Non-pigmented ciliary epithelial cell (primary cell): ENCODE measurements at places on chromosomes 7 and 10.

DNA sequence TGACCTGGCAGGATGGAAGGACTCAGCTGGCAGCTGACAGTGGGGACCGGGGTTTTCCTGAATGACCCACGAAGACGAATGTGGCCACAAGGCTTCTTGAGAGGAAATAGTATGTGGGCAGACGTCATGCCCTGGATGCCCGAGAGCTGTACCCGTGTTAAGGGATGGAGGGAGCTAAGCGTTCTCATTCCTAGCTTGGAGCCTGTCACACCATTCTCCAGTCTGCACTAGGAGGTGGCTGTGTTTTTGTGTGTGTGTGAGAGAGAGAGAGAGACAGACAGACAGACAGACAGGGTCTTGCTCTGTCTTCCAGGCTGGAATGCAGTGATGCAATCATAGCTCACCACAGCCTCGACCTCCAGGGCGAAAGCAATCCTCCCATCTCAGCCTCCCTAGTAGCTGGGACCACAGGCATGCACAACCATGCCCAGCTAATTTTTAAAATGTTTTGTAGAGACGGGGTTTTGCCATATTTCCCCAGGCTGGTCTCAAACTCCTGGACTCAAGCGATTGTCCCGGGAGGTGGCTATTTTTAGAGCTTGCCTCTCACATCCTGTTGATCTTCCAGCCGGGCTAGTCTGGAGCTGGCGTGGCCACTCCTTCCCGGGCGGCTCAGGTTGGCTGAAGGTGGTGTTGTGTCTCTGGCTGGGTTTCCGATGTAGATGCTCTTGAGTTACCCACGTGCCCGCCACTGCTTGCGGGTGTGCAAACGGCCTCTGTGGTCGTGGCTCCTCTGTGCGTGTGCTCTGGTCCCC is 2.1 kb downstream of the AMZ1 start:
- peak; percentile 15 for DNase-seq

GRCh38 chr10:35027567-35027966 is 62.6 kb downstream of the CUL2 start:
- DNase-seq: no peak

DNA sequence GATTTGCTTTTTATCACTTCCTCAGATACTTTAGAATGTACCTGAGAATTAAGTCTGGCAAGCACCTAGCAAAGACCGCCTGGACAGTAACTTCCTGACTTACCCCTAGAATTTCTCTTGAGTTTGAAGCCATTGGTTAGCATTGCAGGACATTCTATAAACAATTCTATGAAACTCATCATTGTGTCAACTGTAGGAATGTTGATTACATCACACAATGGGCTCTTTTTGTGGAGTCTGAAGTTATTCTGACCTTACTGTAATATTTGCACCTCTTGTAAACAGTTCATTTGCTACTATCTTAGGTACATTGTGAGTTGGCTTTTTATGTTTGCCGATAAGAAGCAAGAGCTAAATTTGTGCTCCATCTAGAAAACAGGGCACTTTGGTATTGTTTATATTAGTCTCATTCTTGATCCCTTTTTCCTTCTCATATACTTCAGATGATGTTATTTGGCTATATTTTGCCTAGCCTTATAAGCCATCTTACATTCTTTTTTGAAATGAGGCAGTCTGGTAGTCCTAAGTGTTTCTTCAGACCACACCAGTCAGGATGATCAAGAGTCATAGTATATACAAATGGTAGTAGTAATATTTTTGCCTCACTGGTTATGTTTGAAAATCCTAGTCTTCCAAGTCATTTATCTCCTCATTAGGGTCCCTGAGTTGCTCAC is 52.4 kb downstream of the CASD1 start:
- DNase-seq: peak; percentile 19

GRCh38 chr10:31926160-31926559 is 2.5 kb downstream of the ARHGAP12 start:
- no peak for DNase-seq

- no peak for DNase-seq
These were observed 1163.2 kb upstream of the SORCS1 start for GRCh38 chr10:108327706-108328105.
